ENCODE measurements at places on chromosomes 6 and 20.

- DNase-seq, result no peak
Measured at GRCh38 chr20:43542674-43543073, 16.2 kb upstream of the SGK2 start.

DNA sequence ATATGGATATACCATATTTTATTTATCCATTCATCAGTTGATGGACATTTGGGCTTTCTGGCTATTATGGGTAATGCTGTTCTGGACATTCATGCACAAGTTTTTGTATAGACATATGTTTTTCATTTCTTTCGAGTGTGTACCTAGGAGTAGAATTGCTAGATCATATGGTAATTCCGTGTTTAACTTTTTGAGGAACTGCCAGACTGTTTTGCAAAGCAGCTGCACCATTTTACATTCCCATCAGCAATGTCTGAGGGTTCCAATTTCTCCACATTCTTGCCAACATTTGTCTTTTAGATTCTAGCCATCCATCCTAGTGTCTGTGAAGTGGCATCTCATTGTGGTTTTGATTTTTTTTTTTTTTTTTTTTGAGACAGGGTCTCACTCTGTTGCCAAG lies 20.8 kb downstream of the SRC start:
- DNase-seq, result no peak

- no peak for DNase-seq
Measured at GRCh38 chr20:23679133-23680092, 9.4 kb downstream of the CST4 start.

GRCh38 chr6:125552819-125553218 lies 196.6 kb upstream of the HEY2 start:
- no peak for DNase-seq

GRCh38 chr6:129672881-129673631 lies 36.9 kb downstream of the ARHGAP18 start:
- DNase-seq, result no peak

DNA sequence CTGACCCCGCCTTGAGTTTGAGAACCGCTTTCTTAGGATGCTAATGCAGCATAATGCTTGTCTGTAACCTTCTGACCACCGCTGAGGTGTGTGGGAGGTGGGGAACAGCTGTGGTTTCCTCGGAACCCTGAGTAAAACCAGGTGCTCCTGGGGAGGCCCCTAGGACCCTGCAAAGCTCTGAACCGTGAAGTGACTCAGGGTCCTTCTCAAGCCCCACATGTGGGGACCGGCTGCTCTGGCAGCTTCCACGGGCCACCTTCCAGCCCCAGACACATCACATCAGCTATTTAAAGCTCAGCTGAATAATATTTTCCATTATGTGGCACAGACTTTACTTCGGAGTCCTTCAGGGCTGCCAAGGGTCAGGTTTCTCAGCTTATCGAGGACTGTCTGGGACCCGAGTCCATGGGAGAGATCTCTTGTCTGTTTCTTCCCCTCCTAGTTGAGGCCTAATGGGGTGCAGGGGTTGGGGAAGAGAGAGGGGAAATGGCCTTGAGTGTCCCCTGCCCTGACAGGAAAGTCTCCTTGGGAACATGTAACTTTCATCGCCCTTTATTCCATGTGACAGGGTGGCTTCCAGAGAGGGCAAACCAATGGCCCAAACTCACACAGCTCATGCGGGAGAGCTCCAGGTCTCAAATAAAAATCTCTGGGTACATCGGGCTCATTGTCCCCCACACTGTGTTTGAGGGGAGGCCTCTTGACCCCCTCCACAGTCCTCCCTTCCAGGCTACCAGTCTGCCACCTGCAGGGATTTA lies 186.1 kb upstream of the SLC24A3 start:
- no peak for DNase-seq

DNA sequence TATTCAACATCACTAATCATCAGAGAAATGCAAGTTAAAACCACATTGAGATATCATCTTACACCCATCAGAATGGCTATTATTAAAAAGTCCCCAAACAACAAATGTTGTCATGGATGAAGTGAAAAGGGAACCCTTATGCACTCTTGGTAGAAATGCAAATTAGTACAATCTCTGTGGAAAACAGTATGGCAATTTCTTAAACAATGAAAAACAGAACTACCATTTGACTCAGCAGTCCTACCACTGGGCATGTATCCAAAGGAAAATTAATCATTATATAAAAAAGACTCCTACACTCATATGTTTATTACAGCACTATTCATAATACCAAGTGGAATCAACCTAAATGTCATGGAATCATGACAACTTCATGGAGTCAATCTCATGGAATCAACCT lies 611.3 kb upstream of the GJE1 start:
- no peak for DNase-seq

DNA sequence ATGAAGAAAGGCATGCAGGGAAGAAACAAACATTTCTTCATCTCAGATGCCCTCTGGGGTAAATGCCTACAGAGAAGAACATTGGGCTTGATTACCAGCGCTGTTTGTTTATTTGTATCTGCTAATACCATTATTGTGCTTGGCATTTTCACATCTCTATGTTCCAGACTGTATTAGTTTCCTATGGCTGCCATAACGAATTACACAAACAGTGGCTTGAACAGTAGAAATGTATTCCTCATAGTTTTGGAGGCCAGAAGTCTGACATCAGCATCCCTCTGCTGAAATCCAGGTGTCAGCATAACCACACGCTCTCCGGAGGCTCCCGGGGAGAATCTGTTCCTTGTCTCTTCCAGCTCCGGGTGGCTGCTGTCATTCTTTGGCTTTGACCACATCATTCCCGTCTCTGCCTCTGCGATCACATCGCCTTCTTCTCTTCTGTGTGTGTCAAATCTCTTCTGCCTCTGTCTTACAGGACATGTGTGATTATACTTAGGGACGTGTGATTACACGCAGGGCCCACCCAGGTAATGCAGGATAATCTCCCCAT lies 241.6 kb upstream of the SUPT3H start:
- DNase-seq, result no peak

All from dorsolateral prefrontal cortex (tissue), 122 donors.